ENCODE measurements at places on chromosomes 16 and 17.
A peak's percentile ranks its signal among the peaks of the same experiment; 100 is the strongest.

DNA sequence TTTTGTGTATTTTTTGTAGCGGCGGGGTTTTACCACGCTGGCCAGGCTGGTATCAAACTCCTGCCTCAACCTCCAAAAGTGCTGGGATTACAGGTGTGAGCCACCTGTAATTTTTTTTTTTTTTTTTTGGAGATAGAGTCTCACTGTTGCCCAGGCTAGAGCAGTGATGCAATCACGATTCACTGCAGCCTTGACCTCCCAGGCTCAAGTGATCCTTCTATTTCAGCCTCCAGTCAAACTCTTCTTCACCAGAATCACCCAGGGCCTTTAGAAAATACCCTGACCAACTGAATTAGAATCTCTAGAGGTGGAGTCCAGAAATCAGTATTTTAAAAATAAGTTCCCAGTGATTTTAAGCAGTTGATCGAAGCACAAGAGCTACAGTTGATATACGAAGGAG, 12.5 kb downstream of the HSPB9 start:
- no peak for DNase-seq

DNA sequence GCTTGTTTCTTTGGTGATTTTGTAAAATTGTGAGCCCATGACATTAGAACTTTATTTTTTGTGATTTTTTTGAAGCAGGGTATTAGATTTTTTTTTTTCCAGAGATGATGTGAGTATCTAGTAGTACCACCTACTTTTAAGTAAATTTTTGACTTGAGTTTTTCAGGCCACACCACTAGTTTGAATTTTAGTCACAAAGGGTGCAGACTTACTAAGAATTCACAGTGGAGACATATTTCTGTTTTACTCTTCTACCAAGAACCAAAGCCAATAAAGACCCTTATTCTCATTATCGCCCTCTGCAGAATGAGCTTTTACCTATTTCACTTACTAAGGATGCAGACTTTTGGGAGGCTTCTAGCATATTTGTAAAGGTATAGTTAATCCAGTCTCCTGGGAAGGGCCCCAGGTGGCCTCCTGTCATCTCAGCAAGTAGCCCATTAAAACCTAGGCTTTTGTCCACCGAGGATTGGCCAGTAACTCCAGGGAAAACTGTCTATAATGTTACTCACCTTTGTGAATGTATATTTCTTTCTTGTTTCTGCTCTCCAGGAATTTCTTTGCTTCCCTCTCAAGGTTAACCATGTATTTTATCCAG, 30.6 kb downstream of the NLK start:
- DNase-seq = no peak

DNA sequence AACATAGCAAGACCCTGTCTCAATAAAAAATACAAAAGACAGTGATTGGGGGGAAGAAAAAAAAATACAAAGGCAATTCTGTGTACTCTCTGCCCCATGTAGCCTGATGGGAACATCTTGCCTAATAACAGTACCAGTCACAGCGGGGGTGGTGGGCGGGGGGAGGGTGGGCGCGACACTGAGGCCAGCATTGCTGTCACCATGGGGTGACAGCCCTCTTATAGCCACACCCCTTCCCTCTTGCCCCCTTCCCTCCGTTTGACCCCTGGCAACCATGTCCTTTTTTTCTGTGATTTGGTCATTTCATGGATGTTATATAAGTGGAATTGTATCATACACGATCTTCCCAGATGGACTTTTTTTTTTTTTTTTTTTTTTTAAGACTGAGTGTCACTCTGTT, 80.9 kb downstream of the DNAH17 start:
- no peak for DNase-seq

DNA sequence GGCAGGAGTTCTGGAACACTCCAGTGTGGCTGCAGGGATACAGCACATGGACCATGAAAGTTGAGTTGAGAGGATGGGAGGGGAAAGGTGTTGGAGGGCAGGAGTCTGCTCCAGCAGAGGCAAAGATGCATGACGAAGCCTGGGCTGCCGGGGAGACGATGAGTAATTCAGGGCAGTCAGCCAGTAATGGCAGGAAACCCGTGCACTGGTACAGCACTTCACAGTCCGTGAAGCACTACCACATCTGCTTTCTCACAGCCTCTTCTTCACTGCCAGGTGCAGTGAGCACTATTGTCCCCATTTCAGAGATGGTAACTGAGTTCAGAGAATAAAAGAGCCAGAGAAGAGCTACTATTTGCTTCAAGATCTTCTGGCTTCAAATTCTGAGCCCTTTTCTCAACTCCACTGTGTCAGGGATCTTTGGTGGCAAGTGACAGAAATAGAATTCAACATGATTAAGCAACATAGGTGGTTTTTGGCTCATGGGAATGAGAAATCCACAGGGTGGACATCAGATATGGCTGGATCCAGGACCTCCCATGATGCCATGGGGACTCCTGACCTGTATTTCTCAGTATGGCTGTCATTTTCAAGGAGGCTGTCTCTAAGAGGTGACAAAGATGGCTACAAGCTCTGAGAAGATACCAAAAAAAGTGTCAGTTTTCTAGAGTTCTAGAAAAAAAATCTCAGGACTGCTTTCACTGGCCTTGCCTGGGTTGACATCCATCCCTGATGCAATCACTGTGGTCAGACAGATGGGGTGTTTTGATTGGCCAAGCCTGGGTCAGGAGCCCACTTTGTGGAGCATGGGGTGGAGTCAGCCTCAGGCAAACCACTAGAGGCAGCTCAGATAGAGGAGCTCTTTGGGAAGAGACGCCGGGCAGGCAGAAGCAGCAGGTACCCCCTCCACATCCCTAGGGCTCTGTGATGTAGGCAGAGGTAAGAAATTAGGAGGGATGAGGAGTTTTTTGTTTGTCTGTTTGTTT, 24.7 kb downstream of the IL21R start:
- peak; percentile 68 for DNase-seq

DNA sequence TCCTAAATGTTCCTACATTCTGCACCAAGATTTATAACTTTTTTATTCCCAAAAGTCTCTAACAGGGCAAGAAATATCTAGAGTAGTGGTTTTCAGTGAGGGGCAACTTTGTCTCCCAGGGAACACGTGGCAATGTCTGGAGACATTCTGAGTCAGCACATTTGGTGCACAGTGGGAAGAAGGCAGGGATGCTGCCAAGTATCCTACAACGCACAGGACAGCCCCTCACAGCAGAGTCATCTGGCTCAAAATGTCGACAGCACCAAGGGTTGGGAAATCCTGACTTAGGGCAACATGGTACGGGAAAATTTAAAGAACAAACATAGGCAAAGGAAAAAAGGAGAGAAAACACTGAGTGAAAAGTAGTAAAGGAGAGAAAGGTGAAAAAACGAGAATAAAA, 61.8 kb downstream of the SMG6 start:
- no peak for DNase-seq

GRCh38 chr16:22333457-22333994, 36.3 kb downstream of the POLR3E start:
- no peak for DNase-seq

- no peak for DNase-seq
Observed at GRCh38 chr17:55285340-55286301, 20.9 kb downstream of the HLF start.

- DNase-seq = no peak
Observed at GRCh38 chr17:37742116-37742761, 2.6 kb downstream of the HNF1B start.

DNA sequence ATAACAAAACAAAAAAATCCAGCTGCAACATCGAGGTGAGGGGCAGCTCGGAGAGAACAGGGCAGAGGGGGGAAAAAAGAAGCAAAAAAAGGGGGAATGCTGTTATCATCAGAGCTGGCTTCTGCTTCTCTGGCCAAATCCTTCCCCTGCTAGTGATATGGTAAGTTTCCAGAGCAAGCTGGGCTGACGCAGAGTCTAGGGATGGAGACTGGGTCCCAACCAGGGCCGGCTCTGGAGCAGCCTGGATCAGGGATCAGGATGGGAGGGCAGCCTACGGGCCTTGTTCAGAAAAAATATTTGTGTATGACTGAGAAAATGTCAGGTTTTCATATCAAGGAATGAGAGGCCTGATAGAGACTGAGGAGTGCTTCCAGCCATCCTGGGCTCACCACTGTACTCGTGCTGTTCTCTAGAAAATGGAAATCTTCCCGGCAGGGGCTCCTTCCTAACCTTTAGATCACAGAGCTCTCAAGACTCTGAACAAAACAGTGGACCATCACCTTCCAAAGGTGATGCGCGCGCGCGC, 726 bp upstream of the C1QTNF1 start:
- no peak for DNase-seq

DNA sequence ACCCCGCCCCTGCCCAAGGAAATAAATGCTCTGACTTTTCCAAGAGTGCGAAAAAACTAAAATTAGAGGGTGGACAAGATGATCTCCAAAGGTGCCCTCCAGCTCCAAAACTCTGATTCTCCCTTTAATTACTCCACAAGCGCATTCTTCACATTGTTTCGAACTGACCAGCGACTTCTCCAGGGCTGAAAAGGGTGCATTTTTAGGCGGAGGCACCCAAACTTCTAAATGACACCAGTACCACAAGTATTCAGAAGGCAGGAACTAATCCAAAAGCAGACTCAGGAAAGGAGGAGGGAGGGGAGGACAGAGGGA, 750 bp downstream of the ZFHX3 start:
- no peak for DNase-seq

GRCh38 chr17:74457146-74457819, 9.2 kb upstream of the CD300A start:
- DNase-seq = peak; percentile 62

DNA sequence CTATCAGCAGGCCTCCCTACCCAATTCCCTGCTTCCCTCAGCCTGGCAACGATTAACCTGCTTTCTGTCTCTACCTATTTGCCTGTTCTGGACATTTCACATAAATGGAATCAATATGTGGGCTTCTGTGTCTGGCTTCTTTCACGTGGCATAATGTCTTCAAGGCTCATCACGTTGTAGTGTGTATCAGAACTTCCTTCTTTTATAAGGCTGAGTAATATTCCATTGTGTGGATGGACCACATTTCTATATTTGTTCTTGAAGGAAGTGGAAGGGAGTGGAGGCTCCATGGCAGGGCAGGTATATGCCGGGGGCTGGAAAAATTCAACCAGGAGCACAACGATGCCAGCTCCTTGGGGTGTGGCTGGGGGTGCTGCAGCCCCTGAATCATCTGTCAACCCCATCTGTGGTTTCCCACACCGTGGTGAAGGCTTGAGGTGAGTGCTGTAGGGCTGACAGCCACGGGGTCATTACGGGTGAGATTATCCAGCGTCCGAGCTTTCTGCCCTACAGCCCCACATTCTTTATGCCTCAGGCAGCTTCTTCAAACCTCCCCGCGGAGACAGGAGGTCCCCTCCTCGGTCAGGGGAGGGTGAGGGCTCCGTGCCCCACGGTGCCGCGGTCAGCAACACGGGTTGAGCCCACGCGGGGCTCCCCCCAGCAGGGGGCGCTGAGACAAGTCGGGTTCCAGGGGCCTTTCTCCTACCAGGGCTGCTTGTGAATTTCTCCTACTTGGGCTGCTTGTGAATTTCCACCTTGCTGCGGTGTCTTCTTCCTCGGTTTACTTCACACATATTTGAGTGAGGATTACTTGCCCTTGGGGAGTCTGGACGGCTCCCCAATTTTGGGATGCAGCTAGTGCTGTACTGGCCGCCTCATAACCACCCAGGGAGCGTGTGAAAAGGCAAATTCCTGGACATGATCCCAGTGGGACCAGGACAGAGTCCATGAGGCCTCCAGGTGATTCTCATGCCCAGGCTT, 18.3 kb upstream of the WFIKKN2 start:
- peak; percentile 47 for DNase-seq

GRCh38 chr16:75485230-75486013, 9.8 kb downstream of the CHST6 start:
- DNase-seq = no peak

DNA sequence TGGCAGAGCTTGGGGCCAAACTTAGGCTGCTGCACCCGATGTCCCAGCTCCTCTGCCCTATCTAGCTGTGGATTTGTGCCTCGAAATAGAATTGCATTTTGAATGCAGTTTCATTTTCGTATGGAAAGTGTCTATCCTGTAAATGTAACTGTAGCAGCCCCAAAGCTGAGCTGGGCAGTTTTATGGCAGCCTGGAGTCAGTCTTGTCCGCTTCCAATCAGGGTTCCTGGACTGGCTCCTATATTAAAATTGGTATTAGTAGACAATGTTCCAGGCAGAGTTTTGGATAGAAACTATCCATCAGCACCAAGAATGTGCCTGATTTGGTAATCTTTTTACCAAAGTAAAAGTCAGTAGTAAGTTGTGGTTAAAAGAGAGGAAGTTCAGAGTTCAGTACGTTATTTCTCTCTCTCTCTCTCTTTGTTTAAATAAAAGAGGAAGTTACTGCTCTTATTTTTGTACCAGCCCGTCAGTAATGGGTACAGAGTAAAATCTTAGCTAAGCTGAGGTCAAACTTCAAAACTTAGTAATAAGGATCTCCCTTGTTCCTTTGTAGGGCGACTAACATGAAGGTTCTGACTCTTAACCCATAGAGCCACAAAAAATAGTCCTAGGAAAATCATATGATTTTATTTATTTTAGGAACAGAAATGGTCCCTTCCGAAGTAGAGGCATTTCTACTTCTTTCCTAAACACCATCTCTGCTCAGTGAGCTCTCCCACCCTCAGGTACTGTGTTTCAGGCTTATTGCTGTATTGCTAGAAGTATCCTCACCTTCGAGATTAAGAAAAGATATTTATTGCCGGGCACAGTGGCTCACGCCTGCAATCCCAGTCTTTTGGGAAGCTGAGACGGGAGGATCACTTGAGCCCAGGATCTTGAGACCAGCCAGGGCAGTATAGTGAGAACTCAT, 28.0 kb downstream of the PRKCB start:
- no peak for DNase-seq

DNA sequence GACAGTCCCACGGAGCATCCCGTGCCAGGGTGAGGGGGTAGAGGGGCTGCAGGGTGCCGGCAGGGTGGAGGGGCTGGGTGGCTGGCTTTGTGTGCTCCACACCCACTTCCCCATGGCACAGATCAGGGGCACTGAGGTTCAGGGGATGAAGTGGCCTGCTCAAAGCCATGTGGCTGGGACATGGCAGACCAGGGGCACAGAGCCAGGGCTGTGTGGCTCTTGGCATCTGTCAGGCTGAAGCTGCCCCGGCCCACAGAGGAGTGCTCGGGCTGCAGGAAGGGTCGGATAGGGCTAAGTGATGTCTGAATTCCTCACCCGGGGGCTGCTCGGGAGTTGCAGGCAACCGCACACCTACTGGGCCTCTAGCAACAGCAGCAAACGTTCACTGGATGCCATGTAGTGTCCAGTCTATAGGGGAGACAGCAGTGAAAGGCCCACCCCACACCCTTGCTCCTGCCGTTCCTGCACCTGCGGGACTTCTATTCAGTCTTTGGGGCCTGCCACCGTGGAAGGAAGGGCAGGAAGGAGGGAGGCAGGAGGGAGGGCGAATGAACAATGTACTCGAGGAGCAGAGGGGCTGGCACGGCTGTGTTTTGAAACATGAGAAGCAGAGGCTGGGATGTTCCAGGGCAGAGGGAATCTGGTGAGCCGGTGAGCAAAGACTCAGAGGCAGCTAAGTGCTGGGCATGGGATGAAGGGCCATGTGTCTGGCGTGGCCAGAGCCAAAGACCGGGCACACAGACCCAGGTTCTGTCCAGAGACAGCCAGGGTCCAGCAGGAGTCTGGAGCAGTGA, 15.1 kb downstream of the SLC5A10 start:
- no peak for DNase-seq

Measured in stimulated activated CD8-positive, alpha-beta memory T cell treated with anti-CD3 and anti-CD28 coated beads, Interleukin-12 subunit alpha, Interleukin-12 subunit beta, amount 100 ng/mL, for 1 hour (primary cell).